ENCODE measurements at places on chromosomes 6 and 20.

DNA sequence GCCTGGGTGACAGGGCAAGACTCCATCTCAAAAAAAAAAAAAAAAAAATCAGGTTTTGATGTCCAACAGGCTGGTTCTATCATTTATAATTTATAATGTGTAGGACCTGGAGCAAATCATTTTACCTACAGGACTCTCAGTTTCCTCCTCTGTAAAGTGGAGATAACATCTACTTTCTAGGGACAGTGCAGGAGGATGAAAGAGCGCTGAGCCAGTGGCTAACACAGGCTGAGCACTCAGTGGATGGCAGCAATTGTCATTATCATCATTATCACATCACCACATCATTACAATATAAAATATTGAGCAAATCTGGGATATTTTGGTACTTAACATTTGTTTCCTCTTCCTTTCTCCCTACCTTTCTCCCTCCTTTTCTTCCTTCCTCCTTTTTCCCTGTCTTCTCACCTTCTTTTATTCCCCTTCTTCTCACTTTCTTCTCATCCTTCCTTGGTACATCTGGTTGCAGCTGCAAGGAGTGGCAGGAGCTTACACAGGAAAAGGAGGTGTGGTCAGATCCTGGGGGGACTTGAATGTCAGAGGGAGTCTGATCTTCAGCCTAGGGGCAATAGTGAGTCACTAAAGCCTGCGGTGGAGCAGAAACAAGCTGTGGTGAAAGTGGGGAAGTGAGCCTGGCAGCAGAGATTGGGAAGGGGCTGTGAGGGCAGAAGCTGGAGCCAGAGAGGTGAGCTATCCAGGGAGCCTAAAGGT lies 24.6 kb upstream of the CTNNBL1 start:
- DNase-seq = no peak

DNA sequence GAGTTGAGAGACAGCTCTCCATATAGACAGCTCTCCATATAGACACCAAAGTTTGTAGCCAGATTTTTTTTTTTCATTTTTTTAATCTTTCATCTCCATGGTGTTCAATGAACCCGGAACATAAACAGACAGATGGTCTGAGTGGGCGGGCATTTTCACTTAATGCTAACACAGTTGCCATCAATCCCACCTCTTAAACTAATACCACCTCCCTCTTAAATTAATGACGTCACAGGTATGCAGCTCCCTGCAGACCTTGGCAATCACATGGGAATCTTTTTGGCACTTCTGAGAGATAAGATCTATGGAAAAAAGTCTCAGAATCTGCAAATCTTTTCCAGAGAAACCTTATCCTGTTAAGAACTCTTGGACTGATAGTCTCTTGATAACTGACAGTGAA lies 43.2 kb downstream of the PFDN4 start:
- no peak for DNase-seq

DNA sequence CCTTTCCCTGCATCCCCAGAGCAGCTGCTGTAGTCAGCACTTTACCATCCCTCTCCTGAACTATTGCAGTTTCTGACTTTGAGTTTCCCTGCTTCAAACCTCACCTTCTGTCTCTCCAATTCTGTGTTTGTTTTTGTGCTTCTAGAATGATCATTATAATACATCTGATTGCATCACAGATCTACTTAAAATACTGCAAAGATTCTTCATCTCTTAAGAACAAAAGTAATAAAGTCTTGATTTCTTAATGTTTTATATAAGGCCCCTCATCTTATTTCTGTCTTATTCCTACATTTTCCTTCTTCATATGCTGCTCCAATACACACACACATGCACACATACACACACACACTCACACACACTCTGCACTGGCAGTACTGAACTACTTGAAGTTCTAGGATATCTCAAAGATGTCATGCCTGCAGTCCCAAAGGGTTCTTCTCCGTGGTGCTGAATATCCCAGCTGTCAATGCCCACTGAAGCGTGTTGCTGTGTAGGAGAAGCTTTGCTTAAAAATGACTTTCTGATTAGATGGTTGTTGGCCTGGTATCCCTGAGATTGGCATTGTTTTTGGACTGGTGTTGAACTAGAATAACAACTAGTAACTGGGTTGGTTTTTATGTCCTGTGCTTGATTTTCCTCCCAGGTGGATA lies 97.2 kb downstream of the MAP3K4 start:
- DNase-seq = no peak

GRCh38 chr6:39819676-39820075 lies 27.5 kb downstream of the DAAM2 start:
- no peak for DNase-seq

GRCh38 chr6:124879110-124879991 lies 82.9 kb upstream of the RNF217 start:
- DNase-seq = no peak

- DNase-seq = no peak
Measured at GRCh38 chr20:52470561-52470960, 279.0 kb upstream of the ZFP64 start.

DNA sequence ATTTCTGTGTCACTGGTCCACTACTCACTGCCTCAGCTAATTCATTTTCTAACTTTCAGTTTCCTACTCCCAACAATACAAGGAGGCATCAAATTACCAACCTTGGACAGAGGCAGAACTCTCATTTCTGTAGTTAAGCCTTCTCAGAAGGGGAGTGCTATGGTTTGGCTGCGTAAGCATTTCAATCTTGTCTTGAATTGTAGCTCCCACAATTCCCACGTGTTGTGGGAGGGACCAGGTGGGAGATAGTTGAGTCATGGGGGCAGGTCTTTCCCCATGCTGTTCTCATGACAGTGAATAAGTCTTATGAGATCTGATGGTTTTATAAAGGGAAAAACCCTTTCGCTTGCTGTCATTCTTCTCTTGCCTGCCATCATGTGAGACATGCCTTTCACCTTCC lies 22.9 kb downstream of the HLA-DRA start:
- DNase-seq = no peak
